Stimulated activated CD4-positive, alpha-beta T cell treated with anti-CD3 and anti-CD28 coated beads, TNF-alpha, amount 100 ng/mL, for 1 hour (primary cell): ENCODE measurements at places on chromosomes 5 and 9.
A peak's percentile ranks its signal among the peaks of the same experiment; 100 is the strongest.

DNA sequence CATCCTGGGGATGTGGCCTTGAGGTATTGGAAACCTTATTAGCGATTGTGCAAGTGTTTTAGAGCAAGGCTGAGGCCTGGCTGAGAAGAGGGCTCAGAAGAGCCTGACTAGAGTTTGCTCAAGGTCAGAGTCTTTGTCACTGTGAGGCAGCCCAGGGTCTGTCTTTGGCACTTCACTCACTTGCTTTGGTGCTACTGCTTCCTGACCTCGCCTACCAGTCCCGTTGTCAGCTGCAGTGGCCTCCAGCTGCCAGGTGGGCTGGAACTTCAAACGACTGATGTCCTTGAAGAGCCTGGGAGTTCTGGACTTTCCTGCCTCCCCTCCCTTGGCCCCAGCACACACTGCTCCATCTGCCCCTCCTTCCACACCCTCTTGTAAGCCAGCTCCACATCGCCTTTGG, 228.0 kb downstream of the SNX18 start:
- DNase-seq, result no peak

DNA sequence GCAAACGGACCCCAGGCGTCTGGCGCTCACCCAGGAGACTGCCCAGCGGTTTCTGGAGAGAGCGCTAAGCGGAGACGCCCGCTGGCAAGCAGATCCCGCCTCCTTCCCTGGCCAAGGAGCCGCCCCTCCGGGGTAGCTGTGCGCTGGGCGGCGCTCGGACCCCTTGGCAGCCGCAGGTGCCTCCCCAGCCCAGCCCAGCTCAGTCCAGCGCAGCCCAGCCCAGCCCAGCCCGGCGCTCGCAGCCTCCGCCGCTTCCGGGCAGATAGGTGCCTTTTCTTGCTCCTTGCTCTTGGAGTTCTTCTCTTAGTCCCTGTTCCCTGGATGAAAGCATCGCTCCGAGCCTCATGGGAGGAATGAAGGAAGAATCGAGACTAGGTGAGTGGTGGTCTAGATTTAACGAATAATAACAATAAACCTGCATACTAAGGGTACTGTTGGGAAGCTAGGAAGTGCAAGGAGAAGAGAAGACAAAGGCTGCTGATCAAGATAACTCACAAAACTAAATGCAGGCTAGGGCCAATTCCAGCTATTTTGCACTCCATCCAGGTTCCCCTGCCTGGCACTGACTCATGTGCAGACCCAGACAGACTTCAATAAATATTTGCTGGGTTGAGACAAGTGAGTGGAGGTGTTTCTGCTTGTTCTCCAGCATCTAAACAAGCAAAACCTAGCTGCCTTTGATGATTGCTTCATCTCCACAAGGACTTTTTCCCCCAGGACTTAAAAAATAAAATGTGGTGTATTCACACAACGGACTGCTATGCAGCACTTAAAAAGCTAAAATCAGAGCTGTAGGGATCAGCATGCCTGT, at the start of gene STK32A:
STK32A (plus strand) TSS at position 202 of the 811 bp plus-strand sequence. CDS start 4,609 bp downstream, outside the sequence.
- no peak for DNase-seq

- no peak for DNase-seq
Measured at GRCh38 chr9:2480255-2480837, 141.2 kb upstream of the VLDLR start.

- no peak for DNase-seq
Measured at GRCh38 chr9:114818178-114818577, 12.3 kb upstream of the TNFSF15 start.

DNA sequence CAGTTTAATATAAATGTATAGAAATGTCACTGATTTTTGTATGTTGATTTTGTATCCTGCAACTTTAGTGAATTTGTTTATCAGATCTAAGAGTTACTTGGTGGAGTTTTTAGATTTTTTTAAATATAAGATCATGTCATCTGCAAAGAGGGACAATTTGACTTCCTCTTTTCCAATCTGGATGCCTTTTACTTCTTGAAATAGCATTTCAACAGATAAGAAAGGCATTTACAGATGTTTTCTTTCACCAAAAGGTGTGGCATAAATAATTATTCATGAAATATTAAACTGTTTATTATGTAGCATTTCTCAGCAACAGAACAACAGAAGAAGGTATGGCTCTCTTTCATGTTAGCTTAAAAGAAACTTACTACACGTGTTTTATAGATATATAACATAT, 34.9 kb upstream of the NIPBL start:
- no peak for DNase-seq

DNA sequence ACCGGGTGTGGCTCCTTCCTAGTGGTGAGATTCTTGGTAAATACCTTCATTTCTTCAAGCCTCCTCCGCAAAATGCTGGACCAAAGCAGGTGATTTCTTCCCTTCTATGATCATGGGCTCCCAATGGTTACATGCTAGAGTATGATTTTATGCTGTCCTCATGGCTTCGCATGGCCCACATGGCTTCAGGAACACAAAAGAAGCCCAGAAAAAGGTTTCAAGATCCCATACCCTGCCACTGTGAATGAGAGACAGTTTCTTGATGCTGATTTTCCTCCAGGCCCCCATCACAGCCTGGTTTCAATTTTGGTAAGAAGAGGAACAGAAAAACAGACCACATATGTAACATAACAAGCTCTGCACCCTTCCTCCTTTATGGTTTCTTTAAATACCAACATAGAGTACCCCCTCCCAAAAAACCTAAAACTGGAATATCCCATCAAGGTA, 2.4 kb upstream of the RXFP3 start:
- no peak for DNase-seq

DNA sequence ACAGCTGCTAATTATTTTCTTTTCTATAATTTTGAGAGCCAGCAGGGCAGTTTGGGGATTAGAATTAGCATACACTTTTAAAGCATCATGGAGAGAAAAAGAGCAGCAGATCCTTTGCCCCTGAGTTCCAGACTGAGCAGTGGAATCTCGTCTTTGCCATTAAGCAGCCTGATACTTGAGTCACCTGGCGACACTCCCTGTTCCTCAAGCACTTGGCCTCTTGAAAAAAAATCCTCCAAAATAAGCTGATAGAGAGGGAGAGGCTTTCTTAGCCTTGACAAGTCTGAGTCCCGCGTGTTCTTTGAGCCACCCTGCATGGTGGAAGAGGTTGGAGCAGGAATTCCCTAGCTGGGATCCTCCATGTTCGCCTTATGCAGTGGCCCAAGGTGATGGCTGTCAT, 398.3 kb downstream of the IRX2 start:
- DNase-seq, result no peak

DNA sequence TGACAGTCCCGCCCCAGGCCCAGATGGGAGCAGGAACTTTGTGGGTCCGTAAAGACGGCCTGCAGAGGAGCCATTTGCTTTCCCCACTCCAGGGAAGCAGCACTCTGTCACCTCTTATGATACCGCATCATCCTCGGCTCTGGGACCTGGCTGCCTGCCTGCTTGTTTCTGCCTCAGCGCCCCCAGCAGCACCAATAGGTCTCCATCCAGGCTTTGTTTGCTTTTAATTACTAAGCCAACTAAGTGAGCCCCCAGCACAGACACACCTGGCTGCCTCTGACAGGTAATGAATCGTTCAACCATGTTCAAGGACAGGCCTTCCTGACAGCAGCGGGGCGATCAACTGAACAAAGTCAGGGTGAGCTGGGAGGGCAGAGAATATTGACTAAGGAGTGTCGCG, 141.4 kb downstream of the C5orf15 start:
- DNase-seq, result no peak

DNA sequence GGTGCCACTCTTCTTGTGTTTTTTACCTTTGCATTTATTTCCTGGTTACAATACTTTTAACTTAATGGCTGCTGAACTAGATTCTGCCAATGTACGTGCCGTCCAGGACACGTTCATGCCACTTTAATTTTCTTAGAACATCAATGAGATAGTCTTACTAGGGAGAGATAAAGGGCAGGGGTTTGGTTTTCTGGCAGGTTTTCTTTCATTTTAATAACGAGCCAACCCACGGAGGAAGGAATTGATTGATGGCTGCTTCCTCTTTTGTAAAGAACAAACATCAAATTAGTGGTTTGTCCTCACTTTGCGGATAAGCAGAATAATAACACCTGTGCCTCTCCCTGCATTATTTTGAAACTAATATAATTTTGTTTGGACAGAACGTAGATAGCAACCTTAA, 135.7 kb downstream of the DOCK8 start:
- DNase-seq, result no peak

DNA sequence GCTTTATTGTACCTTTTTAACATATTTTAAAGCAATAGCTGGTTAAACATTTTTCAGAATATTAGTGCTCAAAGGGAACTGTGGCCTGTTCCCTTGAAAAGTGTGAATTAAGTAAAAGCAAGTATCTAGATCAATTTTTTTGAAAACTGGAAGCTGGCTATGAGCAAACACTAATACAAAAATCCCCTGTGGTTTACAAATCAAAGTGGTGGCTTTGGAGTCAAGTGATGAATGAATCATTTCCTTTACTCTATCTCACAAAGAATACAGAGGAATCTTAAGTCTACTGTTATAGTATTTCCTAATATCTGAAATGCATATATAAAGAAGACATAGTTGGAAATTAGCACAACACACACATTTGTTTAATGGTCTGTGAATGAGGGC, 212.4 kb upstream of the C9orf72 start:
- DNase-seq, result no peak

DNA sequence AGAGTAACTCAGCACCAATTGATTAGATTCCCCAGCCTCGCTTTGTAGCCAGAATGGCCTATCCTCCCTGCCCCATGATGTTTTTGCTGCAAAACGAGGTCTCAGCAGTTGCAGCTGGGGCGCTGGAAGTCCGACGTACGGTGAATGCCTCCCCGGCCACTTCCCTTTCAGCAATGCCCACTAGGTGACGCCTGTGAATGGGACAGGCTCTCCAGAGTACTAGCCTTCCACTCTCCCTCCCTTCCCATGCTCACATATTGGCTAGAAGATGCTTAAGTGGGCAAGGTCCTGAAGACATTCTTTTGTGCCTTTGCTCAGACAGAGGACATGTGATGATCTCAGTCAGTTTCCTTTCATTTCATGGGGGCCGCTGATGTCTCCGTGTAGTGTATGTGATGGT, 50.8 kb downstream of the DMRT2 start:
- DNase-seq, result no peak

DNA sequence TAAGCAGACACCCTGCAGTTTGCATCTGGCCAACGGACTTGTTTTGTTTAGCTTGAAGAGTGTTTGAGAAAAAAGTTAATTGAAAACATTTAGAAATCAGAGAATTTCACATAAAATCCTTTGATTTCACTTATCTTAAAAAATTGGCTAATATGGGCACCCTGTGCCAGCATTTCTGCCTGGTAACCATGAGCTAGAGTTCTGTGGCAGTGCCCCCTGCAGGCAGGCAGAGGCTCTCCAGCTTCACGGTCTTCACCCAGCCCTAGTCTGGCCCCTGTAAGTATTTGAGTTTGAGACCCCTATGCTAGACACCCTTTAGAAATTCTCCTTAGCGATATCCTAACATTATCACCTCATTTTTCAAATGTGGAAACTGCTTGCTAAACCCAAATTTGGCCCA, 18.8 kb upstream of the FANCC start:
- no peak for DNase-seq

DNA sequence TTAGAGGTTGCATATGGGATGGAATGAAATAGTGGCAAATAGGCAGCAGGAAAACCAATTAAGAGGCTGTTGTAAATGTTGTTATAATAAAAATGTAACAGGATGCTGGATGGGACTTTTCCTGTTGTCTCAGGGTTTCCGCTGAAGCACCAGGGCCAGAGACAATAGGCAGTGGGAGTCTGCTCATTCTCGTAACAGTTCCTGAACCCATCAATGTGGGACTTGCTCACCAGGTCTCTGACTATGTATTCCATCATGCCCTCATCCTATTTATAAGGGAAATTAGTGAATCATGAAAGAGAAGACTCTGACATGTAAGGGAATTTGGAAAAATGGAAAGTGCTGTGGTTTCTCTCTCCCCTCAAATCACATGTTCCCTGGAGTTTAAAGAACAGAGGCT, 23.5 kb upstream of the SSBP2 start:
- no peak for DNase-seq

GRCh38 chr9:71897577-71897976, 13.4 kb downstream of the ABHD17B start:
- DNase-seq, result no peak

GRCh38 chr5:121741156-121741555, 110.5 kb upstream of the FTMT start:
- DNase-seq, result no peak

GRCh38 chr5:115795700-115796099, 20.8 kb downstream of the CDO1 start:
- no peak for DNase-seq

- no peak for DNase-seq
Measured at GRCh38 chr9:72533322-72533721, 11.9 kb downstream of the TMC1 start.

- DNase-seq, result no peak
Measured at GRCh38 chr5:65555287-65555686, 7.7 kb downstream of the CENPK start.

- DNase-seq, result no peak
Measured at GRCh38 chr9:137731216-137731946, 112.6 kb downstream of the EHMT1 start.

GRCh38 chr5:131329286-131329560, 65.4 kb downstream of the CDC42SE2 start:
- no peak for DNase-seq

DNA sequence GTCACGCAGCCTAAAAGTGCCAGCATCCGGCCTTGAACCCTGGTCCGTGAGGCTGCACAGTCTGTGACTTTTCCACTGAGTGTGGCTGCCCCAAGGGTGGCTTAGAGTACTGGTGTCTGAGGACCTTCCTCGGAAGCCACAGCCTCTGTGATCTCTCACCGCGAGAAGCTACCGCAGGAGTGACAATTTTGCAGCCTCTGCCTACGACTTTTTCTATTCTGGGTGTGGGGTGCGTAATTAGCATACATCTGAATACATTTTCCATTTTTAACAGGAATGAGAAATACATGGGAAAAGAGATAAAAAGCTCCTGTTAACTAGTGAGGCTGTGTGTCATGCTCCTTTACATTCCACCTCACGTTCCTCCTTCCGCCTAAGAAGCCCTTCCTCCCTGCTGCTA, 48.3 kb upstream of the HRH2 start:
- DNase-seq, result no peak

- no peak for DNase-seq
Measured at GRCh38 chr9:87327575-87328125, 170.0 kb upstream of the DAPK1 start.

DNA sequence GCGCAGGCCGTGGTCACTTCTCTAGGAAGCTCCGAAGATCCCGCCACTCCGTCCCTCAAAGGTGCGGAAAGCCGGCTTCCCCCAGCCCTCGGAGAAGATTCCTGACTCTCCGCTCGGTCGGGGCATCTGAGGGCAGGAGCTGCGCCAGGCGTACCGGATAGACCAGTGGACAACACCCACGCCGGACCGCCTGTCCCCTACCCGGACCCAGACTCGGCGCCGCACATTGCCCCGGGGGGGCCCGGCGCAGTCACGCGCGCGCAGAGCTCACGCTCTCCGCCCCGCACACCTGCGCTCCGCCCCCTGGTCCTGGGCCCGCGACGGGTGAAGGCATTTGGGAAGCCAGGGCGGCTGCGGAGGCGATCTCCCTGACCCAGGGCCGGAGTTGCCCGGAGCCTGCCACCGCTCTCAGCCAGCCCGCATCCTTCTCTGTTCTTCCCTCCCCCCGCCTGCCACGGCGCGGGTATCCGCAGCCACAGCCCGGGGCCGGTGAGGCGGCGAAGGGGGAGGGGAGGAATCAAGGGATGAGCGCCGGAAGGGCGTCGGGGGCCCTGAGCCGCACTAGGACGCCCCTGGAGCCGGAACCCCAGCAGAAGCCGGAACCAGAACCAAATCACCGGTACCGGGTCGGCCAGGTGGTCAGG, 448 bp downstream of the RELL2 start:
- peak; percentile 41 for DNase-seq

GRCh38 chr5:90344689-90345088, 64.9 kb downstream of the CETN3 start:
- no peak for DNase-seq

GRCh38 chr5:54178207-54178606, 132.2 kb downstream of the ARL15 start:
- no peak for DNase-seq
